ENCODE measurements at places on chromosomes 5 and 9.

- DNase-seq, result no peak
These were observed 464.5 kb downstream of the CSNK1G3 start for GRCh38 chr5:123976379-123977033.

DNA sequence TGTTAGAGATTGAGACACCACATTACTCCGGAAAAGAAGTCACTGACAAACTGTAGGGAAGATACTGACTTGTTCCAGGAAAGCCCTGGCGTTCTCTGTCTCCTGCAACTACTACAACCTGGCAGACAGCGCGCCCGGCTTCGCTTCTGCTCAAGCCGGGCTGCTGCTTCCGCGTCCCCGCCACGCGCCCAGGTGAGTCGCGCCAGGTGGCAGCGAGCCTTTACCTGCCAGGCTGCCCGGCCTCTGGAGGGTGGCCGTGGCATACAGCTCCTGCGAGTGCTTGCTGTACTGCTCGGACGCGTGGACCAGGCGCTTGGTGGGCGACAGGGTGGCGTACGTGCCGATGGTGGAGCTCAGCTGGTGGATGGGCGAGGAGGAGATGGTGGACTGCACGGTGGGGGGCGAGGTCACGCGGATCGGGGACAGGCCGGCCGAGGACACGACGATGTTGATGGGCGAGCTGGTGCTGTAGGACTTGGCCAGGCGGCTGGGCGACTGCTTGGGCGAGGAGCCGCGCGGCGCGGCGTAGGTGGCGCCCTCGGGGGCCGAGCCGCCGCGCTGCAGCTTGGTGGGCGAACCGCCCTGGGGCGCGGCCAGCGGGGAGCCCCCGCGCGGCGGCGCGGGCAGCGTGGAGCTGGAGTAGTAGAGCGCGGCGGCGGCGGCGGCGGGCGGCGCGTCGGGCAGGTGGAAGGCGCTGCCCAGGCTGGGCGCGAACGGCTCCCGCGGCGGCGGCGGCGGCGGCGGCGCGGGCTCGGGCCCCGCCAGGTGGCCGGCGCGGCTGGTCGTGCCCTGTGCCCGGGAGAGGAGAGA is 519.6 kb downstream of the CTNND2 start:
- DNase-seq, result no peak

DNA sequence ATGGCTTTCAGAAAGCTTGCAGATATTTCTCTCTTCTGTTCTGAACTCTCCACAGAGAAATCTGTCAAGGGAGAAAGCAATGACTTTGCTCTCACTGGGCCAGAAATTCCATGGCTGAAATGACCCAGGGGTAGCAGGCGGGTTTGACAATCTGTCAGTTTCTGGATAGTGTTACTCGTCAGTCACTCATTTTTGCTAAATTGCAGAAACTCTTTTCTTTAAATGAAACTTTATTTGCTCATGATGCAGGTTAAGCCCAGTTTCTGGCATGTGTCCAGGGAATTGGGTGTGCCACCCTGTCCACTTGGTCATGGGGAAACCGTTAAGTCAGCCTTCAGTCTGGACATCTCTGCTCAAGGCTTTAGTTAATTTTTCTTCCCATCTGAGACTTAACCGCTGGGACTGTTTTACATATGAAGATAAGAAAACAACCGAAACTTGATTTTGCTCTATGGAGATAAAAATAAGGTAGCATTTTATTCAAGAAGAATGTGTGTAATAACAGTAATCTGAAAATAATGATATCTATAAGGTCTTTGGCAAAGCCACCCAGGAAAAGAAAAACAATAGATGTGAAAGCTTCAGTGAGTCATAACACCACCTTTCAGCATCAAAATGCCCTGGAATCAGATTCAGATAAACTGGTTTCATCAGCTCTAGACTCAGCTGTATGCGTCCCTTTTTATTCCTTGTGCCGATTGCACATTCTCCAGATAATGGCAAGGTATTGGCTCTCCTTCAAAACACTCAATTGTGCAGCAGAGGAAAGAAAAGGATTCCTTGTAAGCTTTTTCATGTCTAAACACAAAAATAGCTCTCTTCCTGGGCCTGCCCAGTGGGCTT is 308.3 kb downstream of the ZSWIM6 start:
- no peak for DNase-seq

DNA sequence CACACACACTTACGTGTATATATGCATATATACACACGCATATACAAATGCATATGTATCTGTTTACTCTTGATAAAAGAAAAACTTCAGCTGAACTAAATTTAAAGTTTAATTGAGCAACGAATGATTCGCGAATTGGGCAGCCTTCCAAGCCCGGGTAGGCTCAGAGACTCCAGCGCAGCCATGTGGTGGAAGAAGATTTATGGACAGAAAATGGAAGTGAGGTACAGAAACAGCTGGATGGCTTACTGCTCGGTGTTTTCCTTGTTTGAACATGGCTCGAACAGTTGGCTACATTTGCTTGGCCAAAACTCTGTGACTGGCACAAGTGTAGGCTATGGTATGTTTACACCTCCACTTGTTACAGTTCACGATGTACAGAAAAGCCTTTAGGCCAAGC is 239.3 kb upstream of the PRDM9 start:
- no peak for DNase-seq

Data from cortex of kidney (tissue), 1 donor.